ENCODE measurements at places on chromosomes 3 and 15.

DNA sequence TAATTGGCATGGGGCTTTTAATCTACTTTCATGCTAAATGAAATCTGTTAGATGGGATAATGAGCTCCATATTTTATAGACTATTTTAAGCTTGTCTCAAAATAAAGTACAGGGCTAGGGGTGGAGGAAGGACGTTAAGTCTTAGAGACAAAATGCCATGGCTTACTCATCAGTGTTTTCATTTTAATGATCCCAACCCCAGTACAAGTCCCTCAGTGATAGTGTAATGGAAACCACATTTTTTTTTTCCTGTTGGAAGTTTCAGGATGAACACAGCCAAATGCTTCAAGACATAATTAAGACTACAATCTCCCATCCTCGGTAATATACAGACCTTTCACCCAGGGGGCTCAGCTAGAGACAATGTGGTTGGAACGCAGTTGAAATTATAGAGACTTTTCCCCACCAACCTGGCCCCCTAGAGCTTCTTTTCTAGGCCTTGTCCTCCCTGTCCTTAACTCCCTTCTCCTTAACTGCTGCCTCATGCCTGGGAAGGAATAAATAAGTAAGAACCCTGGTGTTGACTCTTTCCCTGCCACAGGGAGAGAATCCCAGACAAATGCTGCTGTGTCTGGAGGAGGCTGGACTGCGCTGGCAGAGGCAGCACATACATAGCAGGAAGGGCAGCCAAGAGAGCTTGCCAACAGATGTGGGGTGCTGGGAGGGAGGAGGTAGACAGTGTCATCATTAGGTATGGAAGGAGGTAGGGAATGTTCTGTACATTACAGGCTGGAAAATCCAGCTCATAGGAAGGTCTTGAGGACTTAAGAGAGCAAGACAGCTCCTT is 115.4 kb upstream of the ROPN1 start:
- DNase-seq = no peak

DNA sequence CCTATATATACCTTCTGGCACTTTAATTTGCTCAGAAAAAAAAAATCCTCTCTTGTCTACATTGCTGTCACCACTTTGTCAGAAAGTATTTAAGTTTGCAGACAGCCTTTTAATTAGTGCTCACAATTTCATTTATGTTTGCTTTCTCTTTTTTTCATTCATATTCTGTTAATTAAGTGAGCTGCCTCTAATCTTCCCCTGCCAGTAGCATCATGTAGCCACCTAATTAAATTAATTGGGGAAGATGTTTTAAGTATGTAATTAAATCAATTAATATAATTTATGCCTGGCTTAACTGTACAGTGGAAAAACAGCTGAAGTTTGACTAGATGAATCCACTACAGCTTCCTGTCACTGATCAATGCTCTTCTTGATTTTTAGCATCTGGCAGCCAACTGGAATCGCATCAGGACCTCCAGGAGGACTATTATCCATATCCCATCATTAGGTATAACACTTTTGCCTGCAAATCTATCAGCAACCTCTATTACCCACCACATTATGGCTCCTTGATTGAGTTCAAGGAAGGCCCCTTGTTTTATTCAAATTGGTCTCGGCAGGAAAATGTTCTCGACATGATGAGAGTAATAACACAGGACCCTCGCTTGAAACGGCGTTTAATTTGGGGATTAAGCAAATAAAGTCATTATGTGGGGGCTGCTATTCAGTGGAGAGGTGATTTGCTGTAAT is 118.5 kb downstream of the IQCH start:
- no peak for DNase-seq

GRCh38 chr3:138449490-138449889 is 15.1 kb downstream of the ESYT3 start:
- DNase-seq = no peak

DNA sequence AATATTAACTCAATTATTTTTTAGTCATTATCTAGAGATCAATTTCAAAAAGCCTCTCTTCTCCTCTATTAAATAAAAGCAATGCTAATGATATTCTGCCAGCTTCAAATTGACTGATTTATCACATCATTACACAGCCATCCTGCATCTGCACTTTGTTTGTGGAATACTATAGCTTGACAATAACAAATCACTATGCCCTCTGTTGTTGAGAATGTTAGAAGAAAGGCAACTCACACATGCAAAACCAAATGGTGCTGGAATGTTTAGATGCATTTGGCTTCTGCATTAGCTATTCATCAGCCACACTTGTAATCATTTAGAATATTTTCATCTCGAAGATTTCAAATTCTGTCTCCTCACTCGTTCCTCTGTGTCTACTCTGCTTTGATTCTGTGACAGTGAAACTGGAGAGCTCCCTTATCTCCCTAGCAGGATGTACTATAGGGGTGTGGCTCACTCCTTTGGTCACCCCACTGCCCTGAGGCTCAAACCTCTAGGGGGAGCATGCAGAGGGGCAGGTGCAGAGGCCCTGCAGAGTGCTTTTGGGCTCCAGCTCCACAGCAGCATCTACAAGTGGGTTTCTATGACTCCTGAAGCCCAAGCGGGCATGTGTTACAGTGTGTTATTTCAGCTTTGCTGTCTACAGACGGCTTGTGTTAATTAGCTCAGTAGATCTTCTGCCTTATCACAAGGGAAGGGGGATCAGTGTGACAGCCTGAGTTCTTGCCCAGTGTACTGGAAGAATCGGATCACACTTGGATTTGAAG is 454.1 kb upstream of the BCHE start:
- no peak for DNase-seq

DNA sequence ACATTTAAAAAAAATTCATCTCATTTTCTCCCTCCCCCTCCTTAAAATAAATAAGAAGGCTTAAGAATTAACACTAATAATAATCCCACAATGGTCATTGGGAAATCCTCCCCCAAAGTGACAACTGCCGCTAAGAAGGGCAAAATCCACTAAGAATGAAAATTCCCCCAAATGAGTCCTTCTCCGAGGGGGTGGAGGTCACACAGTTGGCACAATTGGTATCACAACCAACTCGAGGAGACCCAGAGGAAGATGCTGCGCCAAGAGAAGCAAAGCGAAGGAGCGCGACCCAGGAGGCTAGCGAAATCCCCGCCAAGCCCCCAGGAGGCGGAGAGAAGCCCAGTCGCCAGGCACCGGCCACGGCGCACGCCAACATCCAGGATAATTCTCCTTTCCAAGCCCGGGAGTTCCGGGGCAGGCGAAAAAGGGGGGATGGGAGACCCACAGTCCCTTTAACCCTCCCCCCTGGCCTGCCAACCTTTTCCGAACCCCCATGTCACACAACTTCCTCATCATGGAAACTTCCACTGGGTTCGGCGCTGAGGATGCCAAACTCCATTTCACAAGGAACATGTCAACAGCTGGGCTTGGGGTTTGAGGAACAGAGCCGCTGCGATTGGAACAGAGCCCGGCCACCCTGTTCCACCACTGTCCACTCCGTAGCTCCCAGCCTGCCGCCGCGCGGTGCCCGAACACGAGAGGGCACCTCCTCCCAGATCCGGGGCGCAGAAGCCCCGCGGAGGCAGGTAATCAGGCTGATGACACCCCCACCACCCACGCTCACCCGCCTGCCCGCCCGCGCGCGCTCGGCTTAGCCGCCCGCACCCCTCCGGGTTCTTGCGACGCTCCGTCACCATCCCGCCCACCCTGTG is 668 bp downstream of the THRB start:
- peak; percentile 60 for DNase-seq

DNA sequence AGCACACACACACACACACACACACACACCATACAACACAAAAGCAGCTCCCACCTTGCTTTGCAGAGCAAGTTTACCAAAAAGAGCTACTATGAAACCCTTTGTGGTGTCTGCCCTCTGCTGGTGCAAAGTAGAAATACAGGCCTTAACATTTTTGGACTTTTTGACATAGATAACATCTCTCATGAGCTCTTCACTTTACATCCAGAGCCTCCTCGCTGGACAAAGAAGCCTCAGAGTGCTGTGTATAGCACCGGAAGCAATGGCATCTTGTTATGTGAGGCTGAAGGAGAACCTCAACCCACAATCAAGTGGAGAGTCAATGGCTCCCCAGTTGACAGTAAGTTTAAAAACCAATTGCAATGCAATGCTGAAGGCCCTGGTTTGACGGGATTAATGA is 157.9 kb downstream of the CHL1 start:
- DNase-seq = peak; percentile 59

- DNase-seq = no peak
Measured at GRCh38 chr15:79916502-79917132, 19.8 kb upstream of the MTHFS start.

GRCh38 chr3:37766797-37767776 is 94.6 kb upstream of the CTDSPL start:
- no peak for DNase-seq

GRCh38 chr3:45145681-45146614 is at the start of gene CDCP1:
CDCP1 (minus strand) TSS chr3:45146378; CDS start chr3:45146287, 91 bp downstream.
- peak; percentile 63 for DNase-seq

GRCh38 chr3:156677536-156677935 is 3.1 kb downstream of the TIPARP start:
- no peak for DNase-seq

DNA sequence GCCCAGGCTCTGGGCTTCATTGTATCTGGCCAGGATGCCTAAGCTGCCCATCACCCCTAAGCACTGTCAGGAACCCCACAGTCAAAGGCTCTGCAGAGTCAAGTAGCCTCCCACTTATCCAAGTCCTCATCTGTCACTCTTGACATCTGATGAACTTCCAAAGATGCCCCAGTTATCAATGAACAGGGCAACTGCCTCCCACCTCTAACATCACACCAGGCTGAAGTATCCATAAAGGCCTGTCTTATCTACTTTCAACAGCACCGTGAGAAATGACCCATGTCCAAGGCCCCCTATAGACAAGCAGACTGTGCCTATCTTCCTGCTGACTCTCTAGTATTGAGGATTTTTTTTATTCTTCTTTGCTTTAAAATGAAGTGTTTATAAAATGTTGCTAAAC is 56.4 kb downstream of the TRIM69 start:
- no peak for DNase-seq

DNA sequence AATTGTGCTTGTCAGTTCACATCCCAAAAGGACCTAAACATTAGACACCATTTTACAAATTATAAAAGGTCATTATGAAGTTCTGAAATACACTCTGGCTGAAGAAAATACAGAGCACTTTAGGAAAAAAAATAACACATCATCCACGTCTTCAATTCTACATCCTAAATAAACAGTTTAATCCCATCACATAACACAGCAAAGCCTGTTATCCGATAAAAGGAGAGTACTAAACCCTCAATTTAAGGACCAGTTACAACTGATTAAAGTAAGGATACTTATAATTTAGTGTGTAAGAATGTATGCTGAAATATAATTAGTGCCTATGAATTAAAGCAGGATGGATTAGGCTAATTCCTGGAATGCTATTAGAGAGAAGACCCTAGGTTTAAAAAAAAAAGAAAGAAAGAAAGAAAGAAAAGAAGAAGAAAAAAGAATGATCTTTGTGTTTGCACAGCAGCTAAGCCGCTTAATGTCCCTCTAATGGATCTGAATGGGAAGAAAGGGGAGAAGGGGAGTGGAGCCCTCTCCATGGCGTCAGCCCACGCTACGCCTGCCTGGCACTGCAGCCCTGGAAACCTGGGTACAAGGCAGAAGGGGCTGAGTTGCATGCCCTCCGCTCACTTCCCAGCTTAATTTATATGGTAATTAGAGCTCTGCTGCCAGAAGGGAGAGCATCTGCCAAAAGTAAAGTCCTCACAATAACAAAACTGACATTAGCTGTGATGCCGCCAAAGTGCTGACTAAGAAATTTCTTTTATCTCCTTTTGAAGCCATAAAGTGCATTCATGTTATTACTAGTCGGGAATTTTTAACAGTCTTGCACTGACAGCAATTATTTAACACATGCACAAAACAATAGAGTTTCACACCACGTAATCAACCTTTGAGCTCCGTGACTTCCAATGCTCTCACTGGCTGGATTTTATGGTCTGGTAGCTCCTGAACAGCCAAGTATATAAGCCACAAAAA is 90.0 kb downstream of the FSIP1 start:
- DNase-seq = peak; percentile 84

DNA sequence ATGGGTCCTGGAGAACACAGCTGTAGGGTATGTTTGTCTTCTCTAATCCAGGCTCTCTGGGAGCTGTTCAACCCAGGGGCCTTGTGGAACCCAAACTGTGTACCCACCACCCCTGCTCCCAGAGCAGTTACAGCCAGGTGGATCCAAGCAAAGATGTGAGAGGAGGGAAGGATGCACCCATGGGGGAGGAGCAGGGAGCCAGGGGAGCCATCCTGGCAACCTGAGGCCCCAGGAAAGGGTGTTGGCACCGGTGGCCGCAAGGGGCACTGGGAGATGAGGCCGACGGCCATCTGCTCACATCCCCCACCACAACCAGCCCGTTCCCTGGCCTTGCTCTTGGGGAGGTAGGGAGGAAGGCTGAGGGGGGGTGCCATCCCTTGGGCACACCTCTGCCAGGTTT is 43.2 kb downstream of the CMTM6 start:
- no peak for DNase-seq

GRCh38 chr15:55234800-55235104 is 38.0 kb upstream of the RSL24D1 start:
- no peak for DNase-seq

GRCh38 chr3:54159917-54160316 is 37.6 kb downstream of the CACNA2D3 start:
- no peak for DNase-seq

- DNase-seq = no peak
Measured at GRCh38 chr3:151321526-151321925, 4.9 kb upstream of the GPR87 start.

- DNase-seq = no peak
Measured at GRCh38 chr3:45771166-45771775, 25.1 kb downstream of the SLC6A20 start.

- DNase-seq = no peak
Measured at GRCh38 chr15:64622410-64623260, 152.8 kb downstream of the RBPMS2 start.

DNA sequence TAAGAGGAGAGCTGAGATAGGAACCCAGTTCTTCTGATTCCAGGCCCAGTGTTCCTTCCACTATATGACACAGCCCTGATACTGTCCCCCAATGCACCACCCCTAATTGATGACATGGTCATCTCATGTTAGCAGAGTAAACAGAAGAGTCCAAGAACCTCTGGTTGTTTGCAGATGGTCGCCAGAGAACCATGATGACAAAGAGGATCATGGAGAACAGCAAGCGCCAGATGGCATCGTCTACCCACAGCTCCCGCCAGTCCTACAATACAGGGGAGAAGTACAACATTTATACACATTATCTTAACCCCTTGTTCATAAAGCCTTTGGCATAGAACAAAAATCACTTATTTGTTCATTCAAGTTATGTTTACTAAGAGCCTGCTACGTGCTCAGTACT is 18.5 kb upstream of the VPS39 start:
- DNase-seq = no peak

GRCh38 chr15:67836134-67836455 is 3.8 kb downstream of the RNU6-1 start:
- no peak for DNase-seq

GRCh38 chr3:16366-16765 is 180.2 kb upstream of the CHL1 start:
- no peak for DNase-seq
